Bladder microvascular endothelial cell (primary cell): ENCODE measurements at places on chromosomes 13 and 19. TPM values are rescaled to one million over a fixed set of nuclear protein-coding genes. Genes with fewer than 3 reads are reported as not detected.

The ANKLE1 gene
- total RNA-seq = 0.49 and 0.76 TPM in 2 replicates

The KRTDAP gene
- not detected in 2 replicates for total RNA-seq

The RUBCNL gene
- not detected in 2 replicates for total RNA-seq

The PRKD2 gene
- 50.5 and 104 TPM in 2 replicates for total RNA-seq

The PODNL1 gene
- total RNA-seq = 0.13 and 0.16 TPM in 2 replicates

The SACS gene
- 34.3 and 72.9 TPM in 2 replicates for total RNA-seq

The RPL18 gene
- total RNA-seq = 1,360 and 2,089 TPM in 2 replicates

The SIX5 gene
- 3.4 and 6.5 TPM in 2 replicates for total RNA-seq

The TMEM145 gene
- not detected in 2 replicates for total RNA-seq

The NLRP7 gene
- not detected in 2 replicates for total RNA-seq

The DNAAF3 gene
- total RNA-seq = 0.16 and 0.19 TPM in 2 replicates

The APOC4 gene
- total RNA-seq = not detected in 2 replicates

The KLK12 gene
- not detected in 2 replicates for total RNA-seq

The KCNJ14 gene
- under 0.01 and 0.63 TPM in 2 replicates for total RNA-seq

The LILRB1 gene
- not detected in 2 replicates for total RNA-seq

The ERICH4 gene
- total RNA-seq = not detected in 2 replicates

The JSRP1 gene
- total RNA-seq = not detected in 2 replicates

The CPAMD8 gene
- 1.5 and 2.7 TPM in 2 replicates for total RNA-seq

The ITPKC gene
- 20.6 and 27.0 TPM in 2 replicates for total RNA-seq

The SLITRK5 gene
- under 0.01 TPM in 2 replicates for total RNA-seq

The FGF21 gene
- not detected in 2 replicates for total RNA-seq

The PRRG2 gene
- total RNA-seq = 2.6 and 3.7 TPM in 2 replicates

The KASH5 gene
- total RNA-seq = not detected in 2 replicates

The ZNF844 gene
- total RNA-seq = 2.3 and 3.4 TPM in 2 replicates

The S1PR4 gene
- 0.06 and 3.6 TPM in 2 replicates for total RNA-seq

The RNF113B gene
- total RNA-seq = not detected in 2 replicates

The IQCN gene
- total RNA-seq = 0.16 and 0.31 TPM in 2 replicates

The IGSF23 gene
- total RNA-seq = 0.38 TPM in 1 of 2 replicates, not detected in the other

The F2RL3 gene
- total RNA-seq = 3.4 and 7.0 TPM in 2 replicates

The S1PR5 gene
- 0.13 and 0.16 TPM in 2 replicates for total RNA-seq

The APOE gene
- 2.4 and 3.8 TPM in 2 replicates for total RNA-seq

The LIPE gene
- total RNA-seq = 8.7 and 9.4 TPM in 2 replicates

The UTP14C gene
- 6.8 and 17.4 TPM in 2 replicates for total RNA-seq

The TTYH1 gene
- not detected in 2 replicates for total RNA-seq
